Stimulated activated CD8-positive, alpha-beta memory T cell treated with anti-CD3 and anti-CD28 coated beads, Interleukin-15, amount 100 ng/mL, for 4 hours (primary cell): ENCODE measurements at places on chromosomes 1 and 21.

- peak; percentile 35 for DNase-seq
Measured at GRCh38 chr1:18913065-18913835, 10.9 kb upstream of the ALDH4A1 start.

- DNase-seq: no peak
Measured at GRCh38 chr1:222792744-222793143, 22.1 kb upstream of the DISP1 start.

- no peak for DNase-seq
Measured at GRCh38 chr1:101382135-101382534, 145.3 kb downstream of the S1PR1 start.

DNA sequence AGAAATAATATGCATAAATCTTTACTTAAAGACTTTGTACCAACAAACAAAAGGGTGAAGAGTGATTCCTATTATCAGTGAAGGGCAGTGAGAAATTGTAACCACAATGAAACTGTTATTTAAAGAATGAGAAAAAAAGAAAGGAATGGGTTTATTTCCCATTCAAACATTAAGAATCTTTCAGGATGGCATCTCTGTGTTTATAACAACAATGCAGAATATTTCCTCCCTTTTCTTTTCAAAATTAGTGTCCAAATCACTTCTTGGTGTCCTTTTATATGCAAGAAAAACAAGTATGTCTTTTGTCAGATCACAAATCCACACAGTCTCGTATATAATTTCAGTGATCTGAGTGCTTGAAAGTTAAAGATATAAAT lies 61.2 kb downstream of the PTPRC start:
- DNase-seq: no peak

DNA sequence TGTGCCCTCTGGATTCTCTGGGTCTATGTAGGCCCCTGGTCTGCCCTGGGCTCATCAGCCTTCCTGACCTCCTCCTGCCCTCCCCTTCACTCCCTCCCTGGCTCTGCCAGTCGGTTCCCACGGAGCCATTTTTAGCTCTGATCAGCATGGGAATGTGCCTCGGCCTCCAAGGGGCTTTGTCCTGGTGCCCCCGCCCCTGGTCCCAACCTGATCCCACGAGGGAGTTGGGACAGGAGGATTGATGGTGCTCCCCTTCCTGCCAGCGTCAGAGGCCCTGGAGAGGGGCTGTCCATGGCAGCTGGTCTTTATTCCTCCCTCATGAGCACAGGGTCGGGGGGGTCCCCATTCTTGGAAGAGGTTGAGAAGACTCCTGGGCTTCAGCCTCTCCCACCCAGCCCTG lies 24.9 kb downstream of the ETNK2 start:
- no peak for DNase-seq
